ENCODE measurements at places on chromosomes 4 and X. TPM values are rescaled to one million over a fixed set of nuclear protein-coding genes. Genes with fewer than 3 reads are reported as not detected.

DNA sequence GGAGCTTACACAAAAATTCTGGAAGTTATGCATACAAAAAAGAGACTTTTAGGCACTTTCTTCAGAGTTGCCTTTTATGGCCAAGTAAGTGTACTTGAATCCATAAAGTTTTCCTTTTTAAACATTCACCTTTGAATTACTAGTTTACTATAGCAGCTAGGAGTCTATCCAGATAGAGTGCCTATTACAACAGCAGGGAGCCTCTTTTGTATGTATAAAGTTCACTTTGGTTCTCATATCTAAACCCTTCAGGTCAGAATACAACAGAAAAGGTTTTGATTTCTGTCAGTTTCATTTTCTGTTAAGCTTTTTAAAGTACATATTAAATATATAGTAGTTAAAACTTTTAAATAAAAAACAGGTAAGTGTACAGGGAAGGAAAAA, 51.4 kb upstream of the IL13RA1 start:
- H3K36me3 ChIP-seq = peaks cover 3% of the 10 kb centered on the region
- H3K4me1 ChIP-seq = no peaks in the 10 kb centered on the region
- no peak overlapping the region for H3K4me3 ChIP-seq
- DNase-seq = no peak
- no peaks in the 10 kb centered on the region for H3K27me3 ChIP-seq
- no peak overlapping the region for H3K27ac ChIP-seq

- peaks cover 46% of the 10 kb centered on the region for H3K4me1 ChIP-seq
- peaks cover 13% of the 10 kb centered on the region for H3K36me3 ChIP-seq
- H3K27me3 ChIP-seq = no peaks in the 10 kb centered on the region
- H3K4me3 ChIP-seq = no peak overlapping the region
- DNase-seq = no peak
Measured at GRCh38 chr4:26964994-26965393, 104.4 kb downstream of the STIM2 start.

DNA sequence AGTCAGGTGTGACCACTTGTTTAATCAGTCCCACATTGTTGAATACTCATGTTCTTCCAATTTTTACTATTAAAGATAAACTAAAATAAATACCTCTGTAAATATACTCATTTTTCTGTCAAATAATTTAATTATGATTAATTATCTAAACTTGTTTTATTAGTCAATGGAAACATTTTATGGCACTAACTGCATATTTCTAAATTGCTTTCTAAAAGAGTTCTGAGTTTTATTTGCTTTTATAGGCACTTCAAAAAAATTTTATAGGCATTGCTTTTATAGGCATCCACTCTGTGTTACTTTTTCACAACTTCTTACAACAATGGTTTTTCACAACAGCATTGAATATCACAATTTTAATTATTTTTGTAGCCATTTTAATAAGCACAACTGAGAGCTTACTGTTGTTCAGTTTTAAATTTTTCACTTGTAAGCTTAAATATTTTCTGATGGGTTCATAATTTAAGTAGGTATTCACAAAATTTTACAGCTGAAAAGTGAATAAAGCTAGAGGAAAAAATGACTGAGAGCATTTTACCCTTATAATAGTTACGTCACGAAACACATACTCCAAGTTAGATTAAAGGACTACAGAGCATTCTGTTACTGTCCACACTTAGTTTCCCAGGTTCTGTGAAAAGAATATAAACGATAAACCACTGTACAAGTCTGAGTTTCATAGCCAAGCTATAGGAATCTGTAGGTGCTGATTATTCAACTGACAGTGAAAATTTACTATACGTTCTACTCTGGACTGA, 140.8 kb upstream of the ETNPPL start:
- no peaks in the 10 kb centered on the region for H3K4me1 ChIP-seq
- DNase-seq = no peak
- no peak overlapping the region for H3K27ac ChIP-seq
- no peaks in the 10 kb centered on the region for H3K36me3 ChIP-seq
- H3K27me3 ChIP-seq = peaks cover 2% of the 10 kb centered on the region

DNA sequence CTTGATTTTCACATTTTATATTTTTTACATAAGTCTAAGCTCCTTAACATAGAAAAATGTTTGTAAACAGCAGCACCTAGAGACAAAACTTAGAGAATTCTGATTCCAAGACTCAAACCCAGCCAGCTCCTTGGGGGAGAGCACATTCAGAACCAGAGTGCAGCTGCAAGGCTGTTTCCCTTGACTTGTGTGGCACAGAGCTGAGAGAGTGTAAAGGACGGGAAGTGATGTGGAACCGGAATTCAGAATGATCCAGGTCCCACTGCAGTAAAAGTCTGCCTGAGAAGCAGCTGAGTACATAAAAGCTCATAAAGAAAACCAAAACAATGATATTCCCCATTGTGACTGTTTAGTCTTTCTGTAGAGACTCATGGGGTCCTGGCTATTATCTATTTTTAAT, 713.8 kb downstream of the RAB28 start:
- H3K36me3 ChIP-seq = no peaks in the 10 kb centered on the region
- no peak overlapping the region for H3K27ac ChIP-seq
- H3K4me3 ChIP-seq = no peak overlapping the region
- no peaks in the 10 kb centered on the region for H3K4me1 ChIP-seq
- peaks cover 4% of the 10 kb centered on the region for H3K27me3 ChIP-seq
- no peak for DNase-seq

DNA sequence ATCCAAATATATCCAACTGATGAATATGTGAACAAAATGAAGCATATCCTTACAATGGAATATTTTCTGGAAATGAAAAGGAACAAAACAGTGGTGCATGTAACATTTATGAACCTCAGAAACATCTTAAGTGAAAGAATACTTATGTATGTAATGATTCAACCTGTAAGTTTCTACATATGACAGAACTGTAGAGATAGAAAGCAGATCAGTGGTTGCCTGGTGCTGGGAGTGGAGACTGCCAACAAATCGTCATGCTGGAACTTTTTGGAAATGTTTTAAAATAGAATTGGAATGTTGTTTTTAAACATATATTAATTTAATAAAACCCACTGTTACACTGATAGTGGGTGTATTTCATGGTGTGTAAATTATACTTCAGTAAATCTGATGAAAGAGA, 667.5 kb downstream of the RAPGEF2 start:
- no peaks in the 10 kb centered on the region for H3K27me3 ChIP-seq
- H3K4me1 ChIP-seq = no peaks in the 10 kb centered on the region
- no peak for DNase-seq
- no peak overlapping the region for H3K4me3 ChIP-seq
- no peaks in the 10 kb centered on the region for H3K36me3 ChIP-seq
- no peak overlapping the region for H3K27ac ChIP-seq

GRCh38 chrX:8913655-8914409, 112.6 kb upstream of the FAM9A start:
- no peak overlapping the region for H3K27ac ChIP-seq
- DNase-seq = no peak
- H3K36me3 ChIP-seq = no peaks in the 10 kb centered on the region
- H3K4me1 ChIP-seq = no peaks in the 10 kb centered on the region
- no peak overlapping the region for H3K4me3 ChIP-seq

- DNase-seq = no peak
- no peaks in the 10 kb centered on the region for H3K36me3 ChIP-seq
- H3K27me3 ChIP-seq = peaks cover 6% of the 10 kb centered on the region
- H3K4me1 ChIP-seq = no peaks in the 10 kb centered on the region
- H3K27ac ChIP-seq = no peak overlapping the region
Measured at GRCh38 chr4:41281038-41281634, 24.4 kb downstream of the UCHL1 start.

TEX28 gene
- total RNA-seq = not detected

RPS6KA6 gene
- 0.07 TPM for total RNA-seq
